ENCODE measurements at places on chromosomes 4 and X. TPM values are rescaled to one million over a fixed set of nuclear protein-coding genes. Genes with fewer than 3 reads are reported as not detected.

DNA sequence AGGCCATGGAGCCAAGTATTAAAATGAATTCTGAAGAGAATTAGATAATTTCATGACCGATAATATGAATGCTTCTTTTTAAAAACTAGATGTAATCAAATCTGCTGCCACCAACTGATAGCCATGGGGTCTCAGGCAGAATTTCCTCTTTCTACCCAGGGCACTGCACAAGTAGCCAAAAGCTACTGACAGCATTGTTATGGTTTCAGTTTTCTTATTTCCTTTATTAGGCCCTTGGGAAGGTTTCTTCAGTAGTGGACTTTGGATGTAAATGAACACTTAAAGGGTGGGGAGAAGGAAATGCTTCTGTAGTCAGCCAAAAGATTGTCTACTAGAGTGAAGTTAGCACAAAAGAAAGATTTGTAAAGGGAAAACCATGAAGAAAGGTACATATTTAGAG is 686.0 kb downstream of the ADGRL3 start:
- DNase-seq = no peak

- DNase-seq = no peak
Measured at GRCh38 chr4:125041372-125041930, 273.3 kb upstream of the FAT4 start.

DNA sequence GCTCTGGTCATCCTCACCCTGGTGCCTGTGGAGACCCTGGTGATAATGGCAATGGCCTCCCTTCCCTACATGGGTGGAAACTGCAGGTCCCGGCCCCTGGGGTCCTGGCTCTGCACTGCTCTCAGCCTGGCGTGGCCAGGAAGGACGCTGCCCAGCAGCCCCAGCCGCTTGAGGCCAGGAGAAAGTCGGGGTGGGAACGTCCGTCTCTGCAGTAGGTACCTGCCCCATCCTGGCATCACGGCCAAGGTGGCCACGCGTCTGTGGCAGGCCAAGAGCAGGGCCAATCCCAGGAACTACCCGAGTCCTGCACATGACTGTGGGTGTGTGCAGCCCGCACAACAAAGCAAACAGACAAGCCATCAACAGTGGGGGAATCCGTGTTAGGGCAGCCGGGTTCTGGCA is 33.8 kb downstream of the FGFRL1 start:
- no peak for DNase-seq

The WDR45 gene
- 20.3 TPM for total RNA-seq

GRCh38 chrX:139508099-139508498 is 22.4 kb upstream of the F9 start:
- no peak for DNase-seq

- peak; percentile 46 for DNase-seq
Measured at GRCh38 chr4:52051213-52051614, at the start of gene SPATA18. SPATA18 (plus strand) TSS chr4:52051304; CDS start chr4:52051705, 401 bp downstream.

The MAGEC1 gene
- not detected for total RNA-seq

DNA sequence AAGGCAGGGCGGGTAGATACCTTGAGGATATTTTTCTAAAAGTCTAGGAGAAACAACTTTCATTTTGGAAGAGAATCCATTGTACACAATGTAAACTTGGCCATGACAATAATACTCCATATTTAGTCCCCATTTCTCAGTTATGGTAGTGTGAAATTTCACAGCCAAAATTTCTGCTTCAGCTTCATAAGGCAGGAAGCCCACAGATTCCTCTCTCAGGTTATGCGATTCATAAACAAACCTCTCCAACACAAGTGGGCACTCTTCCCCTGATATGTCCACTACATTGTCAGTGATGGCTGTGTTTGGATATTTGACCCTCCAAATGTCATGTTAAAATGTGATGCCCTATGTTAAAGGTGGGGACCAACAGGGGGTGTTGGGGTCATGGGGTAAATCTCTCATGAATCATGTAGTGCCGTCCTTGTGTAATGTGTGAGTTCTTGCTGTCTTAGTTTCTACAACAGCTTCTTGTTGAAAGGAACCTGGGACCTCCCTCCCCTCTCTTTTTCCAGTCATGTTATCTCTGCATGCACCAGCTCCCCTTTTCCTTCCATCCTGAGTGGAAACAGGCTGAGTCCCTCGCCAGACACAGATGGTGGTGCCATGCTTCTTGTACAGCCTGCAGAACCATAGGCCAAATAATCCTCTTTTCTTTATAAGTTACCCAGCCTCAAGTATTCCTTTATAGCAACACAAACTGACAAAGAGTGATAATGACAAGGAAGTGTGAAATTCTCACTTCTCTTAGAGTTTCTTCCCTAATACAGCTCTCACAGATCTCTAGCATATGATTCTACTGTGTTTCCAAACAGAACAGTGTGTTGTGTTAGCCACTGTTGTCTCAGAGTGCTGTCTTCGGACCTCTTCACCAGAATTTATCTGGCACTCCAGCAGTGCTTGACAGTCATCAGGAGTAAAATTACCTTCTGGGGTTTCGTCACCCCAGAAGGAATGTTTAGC is 598.4 kb upstream of the GNPDA2 start:
- DNase-seq = no peak

The NRK gene
- 256 TPM for total RNA-seq

DNA sequence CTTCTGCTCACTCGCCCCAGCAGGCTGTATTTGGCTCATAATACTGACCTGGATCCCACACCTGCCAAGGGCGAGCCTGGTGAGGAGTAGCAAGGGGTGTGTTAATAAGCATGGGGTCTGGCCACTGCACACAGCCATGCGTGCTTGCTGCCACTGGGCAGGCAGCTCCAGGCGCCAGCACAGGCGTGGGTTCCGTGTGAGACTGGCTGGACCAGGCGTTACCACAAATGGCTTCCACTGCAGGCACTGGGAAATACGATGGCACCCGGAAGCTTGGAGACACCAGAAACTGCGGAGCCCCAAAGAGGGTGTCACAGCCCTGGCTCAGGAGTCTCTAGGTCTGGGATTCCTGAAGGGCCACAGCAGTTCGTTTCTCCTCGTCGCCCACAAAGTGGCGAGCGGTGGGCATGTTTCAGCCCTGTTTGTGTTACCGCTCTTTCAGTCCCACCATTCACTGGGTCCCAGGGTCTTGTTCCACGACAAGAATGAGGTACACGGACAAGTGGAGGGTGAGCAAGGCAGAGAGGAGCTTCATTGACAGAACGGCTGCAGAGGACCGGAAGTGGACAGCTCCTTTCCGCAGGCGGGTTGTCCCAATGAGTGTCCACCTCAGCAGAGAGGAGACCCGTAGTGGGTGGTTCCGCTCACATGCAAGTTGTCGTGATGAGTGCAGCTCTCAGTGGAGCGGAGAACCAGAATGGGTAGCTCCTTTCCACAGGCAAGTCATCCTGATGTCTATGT is 428.9 kb downstream of the EPHA5 start:
- no peak for DNase-seq

All from tongue (tissue), 3 donors.